ENCODE measurements at places on chromosomes 7 and 10.

DNA sequence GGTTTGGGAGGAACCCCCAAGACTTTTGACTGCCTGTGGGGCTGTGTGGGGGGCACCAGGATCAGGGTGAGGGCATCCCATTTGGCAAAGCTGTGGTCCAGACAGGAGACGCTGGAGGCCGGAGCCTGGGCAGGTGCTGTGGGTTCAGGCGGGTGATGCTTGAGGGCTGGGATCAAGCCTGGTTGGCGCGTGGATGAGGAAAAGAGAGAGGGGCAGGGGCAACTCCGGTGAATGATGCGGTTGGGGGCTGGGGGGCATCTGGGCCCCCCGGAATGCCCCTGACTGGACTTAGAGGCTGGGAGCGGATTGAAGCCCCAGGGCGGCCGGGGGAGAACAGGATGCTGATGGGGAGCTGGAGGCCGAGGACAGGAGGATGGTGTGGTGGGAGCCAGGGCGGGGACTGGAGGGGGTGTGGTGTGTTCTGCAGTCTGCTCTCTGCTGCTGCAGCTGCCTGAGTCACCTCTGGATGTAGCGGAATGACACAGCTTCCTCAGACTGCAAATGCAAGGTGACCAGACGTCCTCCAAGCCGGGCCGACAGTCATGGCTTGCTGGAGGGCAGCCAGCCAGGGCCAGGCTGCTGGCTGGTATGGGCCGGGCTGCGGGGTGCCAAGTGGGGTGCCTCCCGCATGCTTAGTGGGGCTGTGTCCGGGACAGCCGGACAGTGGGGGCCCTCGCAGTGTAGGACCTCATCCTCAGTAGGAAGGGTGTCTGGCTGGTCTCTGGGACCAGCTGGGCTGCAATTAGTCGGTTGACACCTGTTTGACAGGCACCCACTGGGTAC is 3.2 kb downstream of the MAFK start:
- DNase-seq = peak; percentile 83

DNA sequence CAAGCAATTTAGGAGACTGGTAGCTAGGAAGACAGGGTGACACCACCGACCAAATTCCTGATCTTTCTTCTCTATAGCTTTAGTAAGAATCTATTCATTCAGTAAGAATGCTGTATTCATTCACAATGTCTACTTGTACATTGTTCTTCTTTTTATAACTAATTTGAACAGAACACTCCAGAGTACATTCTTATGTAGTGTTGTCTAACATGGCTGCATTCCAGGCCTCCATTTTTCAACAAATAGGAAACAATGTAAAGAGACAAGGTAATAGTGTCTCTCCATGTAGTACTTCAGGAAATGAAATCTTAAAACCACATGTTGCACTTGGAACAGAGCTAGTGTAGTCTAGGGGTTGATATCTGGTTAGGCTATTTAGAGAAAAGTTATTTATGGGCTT is 1.8 kb downstream of the VCL start:
- no peak for DNase-seq

- peak; percentile 72 for DNase-seq
Observed at GRCh38 chr7:127809261-127809702, 157.3 kb downstream of the SND1 start.

DNA sequence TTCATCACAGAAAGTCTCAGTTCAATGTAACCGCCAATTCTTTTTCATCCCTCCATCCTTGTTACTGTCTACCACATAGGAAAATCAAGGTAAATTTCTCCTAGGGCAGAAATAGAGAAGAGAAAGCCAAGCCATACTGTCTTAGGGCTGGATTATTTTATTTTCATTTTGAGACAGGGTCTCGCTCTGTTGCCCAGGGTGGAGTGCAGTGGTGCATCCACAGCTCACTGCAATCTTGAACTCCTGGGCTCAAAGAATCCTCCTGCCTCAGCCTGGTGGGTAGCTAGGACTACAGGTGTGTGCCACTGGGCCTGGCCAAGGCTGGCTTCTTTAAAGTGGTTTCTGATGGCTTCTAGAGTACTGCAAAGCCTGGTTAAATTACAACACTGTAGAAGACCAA is 181.7 kb downstream of the SRPK2 start:
- no peak for DNase-seq

GRCh38 chr10:60901561-60902235 is 42.3 kb downstream of the RHOBTB1 start:
- no peak for DNase-seq

All from kidney epithelial cell (primary cell).